Aorta (tissue), 5 donors: ENCODE measurements at places on chromosomes 2 and 18. TPM values are rescaled to one million over a fixed set of nuclear protein-coding genes. Genes with fewer than 3 reads are reported as not detected.

FAM124B gene
- 2.4 TPM for total RNA-seq

NT5C1B gene
- total RNA-seq, result not detected

IL1RN gene
- 6.0 TPM for total RNA-seq

ZNF892 gene
- 4.3 TPM for total RNA-seq

- H3K36me3 ChIP-seq, result no peaks in the 10 kb centered on the region
- H3K27ac ChIP-seq, result no peak overlapping the region
- H3K4me1 ChIP-seq, result peaks cover 2% of the 10 kb centered on the region
- no peak overlapping the region for H3K4me3 ChIP-seq
- no peak for DNase-seq
Observed at GRCh38 chr2:207473049-207473930, 56.5 kb upstream of the CREB1 start.

DNA sequence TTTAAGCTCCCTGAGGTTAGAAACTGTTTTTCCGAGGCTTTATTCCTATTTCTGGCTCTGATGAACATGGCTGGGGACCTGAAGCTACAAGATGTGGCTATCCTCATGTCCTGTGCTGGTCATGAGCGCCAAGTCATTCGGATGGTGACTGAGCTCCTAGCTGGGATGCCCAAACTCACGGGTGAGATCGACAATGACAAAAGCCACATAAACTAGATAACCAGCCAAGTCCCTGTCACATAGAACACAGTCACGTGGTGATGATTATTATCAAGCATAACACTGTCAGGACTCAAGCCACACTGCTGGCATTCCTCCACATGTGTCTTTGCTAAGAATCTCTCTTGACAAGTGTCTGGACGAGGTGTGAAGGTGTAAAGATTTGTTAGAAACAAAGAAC, 274.9 kb downstream of the CLIP4 start:
- no peaks in the 10 kb centered on the region for H3K36me3 ChIP-seq
- peaks cover 3% of the 10 kb centered on the region for H3K27me3 ChIP-seq
- no peak overlapping the region for H3K27ac ChIP-seq
- no peak for DNase-seq
- no peaks in the 10 kb centered on the region for H3K4me1 ChIP-seq
- H3K4me3 ChIP-seq, result no peak overlapping the region

DNA sequence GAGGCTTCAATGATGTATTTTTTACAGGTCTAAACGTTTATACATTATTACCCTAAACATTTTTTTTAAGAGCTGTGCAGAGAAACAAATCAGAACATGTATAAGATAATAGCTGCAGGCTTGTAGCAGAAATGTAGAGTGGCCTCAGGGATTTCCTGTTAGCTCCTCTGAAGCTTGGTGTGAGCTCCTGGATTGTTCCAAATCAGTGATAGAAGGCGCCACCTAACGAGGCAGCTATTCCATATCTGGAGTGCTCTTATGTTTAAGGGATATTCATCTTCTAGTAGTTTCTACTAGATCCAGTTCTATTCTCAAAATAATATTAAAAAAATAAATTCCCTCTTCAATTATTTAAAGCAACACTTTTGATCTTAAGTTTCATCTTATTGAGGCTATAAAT, 93.1 kb downstream of the LRP1B start:
- no peaks in the 10 kb centered on the region for H3K36me3 ChIP-seq
- DNase-seq, result no peak
- no peak overlapping the region for H3K27ac ChIP-seq
- H3K4me1 ChIP-seq, result no peaks in the 10 kb centered on the region

GRCh38 chr18:61785588-61785987, 107.2 kb downstream of the RNF152 start:
- H3K27me3 ChIP-seq, result no peaks in the 10 kb centered on the region
- DNase-seq, result no peak
- H3K27ac ChIP-seq, result no peak overlapping the region
- H3K36me3 ChIP-seq, result no peaks in the 10 kb centered on the region
- H3K4me3 ChIP-seq, result no peak overlapping the region
- no peaks in the 10 kb centered on the region for H3K4me1 ChIP-seq

- no peaks in the 10 kb centered on the region for H3K36me3 ChIP-seq
- no peak overlapping the region for H3K27ac ChIP-seq
- H3K4me3 ChIP-seq, result no peak overlapping the region
- H3K4me1 ChIP-seq, result no peaks in the 10 kb centered on the region
- no peaks in the 10 kb centered on the region for H3K27me3 ChIP-seq
Observed at GRCh38 chr2:929925-930324, 20.7 kb upstream of the SNTG2 start.

GRCh38 chr2:165795011-165795410, 964 bp upstream of the GALNT3 start:
- no peaks in the 10 kb centered on the region for H3K36me3 ChIP-seq
- no peak overlapping the region for H3K4me3 ChIP-seq
- H3K27ac ChIP-seq, result no peak overlapping the region
